ENCODE measurements at places on chromosomes 1 and 21. TPM values are rescaled to one million over a fixed set of nuclear protein-coding genes. Genes with fewer than 3 reads are reported as not detected.
A peak's percentile ranks its signal among the peaks of the same experiment; 100 is the strongest.

Gene PMVK
- 33.5 TPM for polyA plus RNA-seq

Gene AMY1A
- polyA plus RNA-seq, result not detected

Gene CLDN17
- not detected for polyA plus RNA-seq

- DNase-seq, result peak; percentile 78
Observed at GRCh38 chr1:30379684-30380624, 343.4 kb downstream of the MATN1 start.
